CD4-positive, alpha-beta T cell treated with Interleukin-6 for 4 hours (primary cell): ENCODE measurements at places on chromosomes 6 and 20.

- peak; percentile 81 for DNase-seq
Observed at GRCh38 chr6:41602864-41603608, 35.2 kb upstream of the MDFI start.

GRCh38 chr6:44005507-44005903 lies 121.7 kb downstream of the MRPL14 start:
- no peak for DNase-seq

GRCh38 chr6:140559458-140559857 lies 1185.0 kb upstream of the CITED2 start:
- DNase-seq, result no peak

DNA sequence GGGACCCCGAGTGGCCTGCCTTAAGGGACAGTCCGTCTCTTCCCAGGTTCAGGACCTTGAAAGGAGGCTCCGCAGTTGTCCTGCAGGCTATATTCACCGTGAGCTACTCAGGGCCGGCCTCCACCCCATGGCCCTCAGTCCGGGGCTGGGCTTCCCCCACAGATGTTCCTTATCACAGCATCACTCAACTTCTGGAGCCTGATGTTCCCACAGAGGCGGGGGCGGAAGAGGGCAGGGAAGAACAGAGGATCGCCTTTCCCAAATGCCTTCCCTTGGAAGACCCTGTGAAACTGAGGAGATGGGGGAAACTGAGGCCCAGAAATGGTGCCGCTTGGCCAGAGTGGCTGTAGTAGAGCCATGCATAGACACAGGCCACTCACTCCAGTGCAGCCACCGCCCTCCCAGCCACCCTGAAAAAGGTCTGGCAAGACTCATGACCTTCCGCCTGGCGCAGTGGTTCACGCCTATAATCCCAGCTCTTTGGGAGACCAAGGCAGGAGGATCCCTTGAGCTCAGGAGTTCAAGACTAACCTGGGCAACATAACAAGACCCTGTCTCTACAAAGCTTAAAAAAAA lies 4.3 kb upstream of the COX4I2 start:
- DNase-seq, result no peak

DNA sequence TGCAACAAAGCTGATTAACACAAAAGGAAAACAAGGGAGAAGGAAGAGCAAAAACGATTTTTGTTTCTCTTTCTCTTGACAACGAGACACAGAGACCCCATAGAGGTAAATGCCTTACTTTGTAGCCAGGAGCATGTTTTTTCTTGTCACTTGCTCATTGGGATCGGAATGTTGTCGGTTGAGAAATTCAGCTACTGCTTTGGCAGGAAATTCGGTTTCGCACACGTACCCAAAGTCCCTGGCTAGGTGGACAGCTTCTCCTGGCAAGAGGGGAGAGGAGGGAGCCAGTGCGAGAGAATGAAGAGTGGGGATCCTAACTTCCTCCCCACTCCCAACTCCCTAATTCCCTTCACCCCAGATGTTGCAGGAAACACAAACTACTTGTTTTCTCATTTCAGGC lies 14.5 kb downstream of the TFAP2A start:
- DNase-seq, result no peak

GRCh38 chr6:12582421-12583110 lies 134.0 kb upstream of the PHACTR1 start:
- DNase-seq, result no peak

DNA sequence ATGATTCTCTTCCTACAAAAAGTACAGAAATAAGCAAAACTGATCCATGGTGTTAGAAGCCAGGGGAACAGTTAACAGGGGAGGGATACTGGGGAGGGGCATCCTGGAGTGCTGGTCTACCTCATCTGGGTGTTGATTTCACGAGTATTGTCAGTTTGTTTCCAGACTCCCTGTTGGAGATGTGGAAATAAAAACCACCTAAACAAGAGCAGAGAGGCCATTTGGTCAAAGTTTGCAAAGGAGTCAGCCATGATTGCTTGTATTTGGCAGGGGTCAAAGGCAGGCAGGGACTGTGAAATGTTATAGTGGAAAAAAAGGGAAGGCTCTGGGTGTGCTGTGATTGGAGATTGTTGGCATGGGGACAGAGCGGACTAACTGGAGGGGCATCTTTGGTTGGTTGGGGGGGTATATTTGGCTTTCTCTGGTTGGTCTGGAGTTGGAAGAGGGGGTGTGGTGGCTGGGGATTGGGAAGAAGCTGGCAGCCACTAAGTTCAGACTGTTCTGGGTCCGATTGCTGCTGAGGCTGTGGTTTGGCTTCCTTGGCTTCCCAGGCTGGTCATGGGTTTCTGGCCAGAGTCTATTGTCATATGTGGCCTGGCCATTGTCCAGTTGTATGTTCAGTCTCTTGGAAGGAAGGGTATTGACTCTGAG lies 14.9 kb upstream of the PANK2 start:
- DNase-seq, result no peak

DNA sequence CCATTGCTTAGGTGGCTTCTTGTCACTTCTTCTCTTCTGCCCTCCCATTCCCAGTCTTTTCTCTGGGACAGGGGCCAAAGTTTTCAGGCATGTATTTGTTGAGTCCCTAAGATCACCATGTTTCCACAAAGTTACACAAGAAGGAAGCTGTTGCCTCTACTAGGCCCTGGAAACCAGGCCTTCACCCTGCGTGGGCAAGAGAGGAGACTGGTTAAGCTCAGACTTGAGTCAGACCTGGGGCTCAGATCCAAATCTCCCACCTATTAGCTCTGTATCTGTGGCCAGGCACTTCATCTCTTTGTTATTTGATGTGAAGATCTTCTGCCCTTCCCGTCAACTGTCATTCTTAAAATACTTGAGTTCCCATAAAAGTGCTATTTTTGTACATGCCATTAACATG lies 154.6 kb downstream of the SASH1 start:
- DNase-seq, result no peak

- DNase-seq, result no peak
Observed at GRCh38 chr20:25669826-25670422, 26.7 kb downstream of the ZNF337 start.

DNA sequence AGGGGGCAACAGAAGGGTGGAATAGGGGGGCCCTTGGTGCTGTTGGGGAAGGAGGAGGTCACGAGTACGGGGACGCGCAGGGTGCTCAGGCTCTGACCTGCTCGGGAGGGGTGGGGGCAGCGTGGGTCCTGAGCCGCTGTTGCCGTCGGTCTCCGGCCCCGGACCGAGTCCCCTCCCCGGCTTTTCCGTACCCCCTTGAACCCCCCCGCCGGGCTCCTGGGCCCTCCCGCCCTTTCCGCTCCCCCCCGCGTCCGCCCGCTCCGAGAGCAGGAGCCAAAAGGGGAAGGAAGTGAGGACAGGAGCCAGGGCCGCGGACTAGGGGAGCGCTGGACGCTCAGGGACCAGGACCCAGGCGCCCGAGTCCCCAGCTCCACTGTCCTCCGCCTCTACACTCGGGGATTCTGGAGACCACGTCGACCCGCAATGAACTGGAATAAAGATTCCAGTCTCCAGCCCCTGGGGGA lies at the start of gene RGL2:
Gene RGL2, minus strand, starts transcription at position 170 of the 464 bp plus-strand sequence. CDS start 332 bp downstream, outside the sequence.
- peak; percentile 77 for DNase-seq

- no peak for DNase-seq
Observed at GRCh38 chr6:1781817-1782184, 172.1 kb downstream of the FOXC1 start.

GRCh38 chr6:108958900-108959770 lies 110.9 kb downstream of the ARMC2 start:
- DNase-seq, result no peak

DNA sequence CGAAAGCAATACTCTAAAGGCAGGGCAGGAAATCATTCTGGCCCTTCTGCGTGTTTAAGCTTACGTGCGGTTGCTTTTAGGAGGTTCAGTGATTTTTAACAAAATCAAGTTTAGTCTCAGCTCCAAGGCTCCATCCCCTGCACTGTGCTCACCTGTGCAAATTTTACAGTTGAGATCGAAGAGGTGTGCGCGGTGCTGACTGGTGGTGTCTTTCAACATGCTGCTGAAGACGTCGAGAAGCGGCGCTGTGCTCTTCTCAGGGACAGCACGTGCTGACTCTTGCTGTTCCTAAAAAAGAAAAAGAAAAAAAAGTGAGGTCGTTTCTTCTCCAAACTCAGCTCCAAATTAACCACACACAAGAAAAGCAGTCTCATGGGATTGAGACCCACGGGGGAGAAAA lies 32.0 kb downstream of the DIDO1 start:
- no peak for DNase-seq

GRCh38 chr6:112920994-112921393 lies 573.9 kb downstream of the RFPL4B start:
- DNase-seq, result no peak

DNA sequence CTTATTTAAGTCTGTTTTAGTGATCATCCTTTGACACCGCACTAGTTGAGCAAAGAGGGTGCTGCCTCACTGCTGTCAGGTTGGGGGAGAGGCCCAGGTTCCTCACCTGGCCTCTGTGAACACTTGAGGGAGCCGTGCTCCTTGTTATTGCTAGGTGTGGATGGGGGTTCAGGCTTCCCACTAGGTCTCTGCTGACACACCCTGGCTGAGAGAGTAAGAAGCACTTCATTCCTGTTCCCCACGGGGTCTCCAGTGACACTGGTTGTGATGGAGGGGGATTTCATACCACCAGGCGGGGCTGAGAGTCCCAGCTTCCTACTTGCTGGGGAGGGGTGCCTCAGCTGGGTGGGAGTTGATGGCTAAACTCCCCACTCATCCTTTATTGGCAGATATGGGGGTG lies 11.1 kb upstream of the NOTCH4 start:
- DNase-seq, result peak; percentile 12
